ENCODE measurements at places on chromosomes 16 and 17. TPM values are rescaled to one million over a fixed set of nuclear protein-coding genes. Genes with fewer than 3 reads are reported as not detected.
A peak's percentile ranks its signal among the peaks of the same experiment; 100 is the strongest.

GCGR gene
- total RNA-seq = not detected

CCL18 gene
- not detected for total RNA-seq

CSH1 gene
- total RNA-seq = not detected

PYDC1 gene
- not detected for total RNA-seq

TVP23A gene
- total RNA-seq = not detected

ABCC12 gene
- not detected for total RNA-seq

FBXW10B gene
- total RNA-seq = 4.2 TPM

SNAI3 gene
- total RNA-seq = not detected

- DNase-seq = no peak
Observed at GRCh38 chr17:73856556-73856955, 212.3 kb upstream of the SDK2 start.

GRCh38 chr17:49393491-49394255 lies 21.0 kb downstream of the PHB1 start:
- DNase-seq = no peak

- no peak for DNase-seq
Observed at GRCh38 chr16:70739389-70739788, 53.5 kb upstream of the MTSS2 start.

GRCh38 chr17:67449845-67450755 lies 73.0 kb downstream of the PITPNC1 start:
- DNase-seq = no peak

DNA sequence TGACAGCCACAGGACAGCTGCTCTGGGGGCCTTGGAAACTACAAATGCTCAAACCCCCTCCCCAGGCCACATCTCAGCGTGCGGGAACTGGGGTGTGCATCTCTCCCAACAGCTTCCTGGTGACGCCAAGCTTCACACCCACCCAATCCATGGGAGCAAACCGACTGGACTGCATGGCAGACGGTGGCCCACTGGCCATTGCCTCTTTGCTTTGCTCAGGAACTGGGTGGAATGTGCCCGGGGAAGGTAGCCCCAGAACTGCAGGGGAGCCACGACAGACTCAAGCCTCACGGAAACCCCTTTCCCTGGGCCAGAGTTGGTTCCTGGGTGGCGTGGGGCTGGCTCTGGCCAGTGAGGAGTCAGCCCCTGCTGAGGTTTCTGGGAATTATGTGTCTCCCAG lies 5.2 kb upstream of the C16orf95 start:
- DNase-seq = no peak

DNA sequence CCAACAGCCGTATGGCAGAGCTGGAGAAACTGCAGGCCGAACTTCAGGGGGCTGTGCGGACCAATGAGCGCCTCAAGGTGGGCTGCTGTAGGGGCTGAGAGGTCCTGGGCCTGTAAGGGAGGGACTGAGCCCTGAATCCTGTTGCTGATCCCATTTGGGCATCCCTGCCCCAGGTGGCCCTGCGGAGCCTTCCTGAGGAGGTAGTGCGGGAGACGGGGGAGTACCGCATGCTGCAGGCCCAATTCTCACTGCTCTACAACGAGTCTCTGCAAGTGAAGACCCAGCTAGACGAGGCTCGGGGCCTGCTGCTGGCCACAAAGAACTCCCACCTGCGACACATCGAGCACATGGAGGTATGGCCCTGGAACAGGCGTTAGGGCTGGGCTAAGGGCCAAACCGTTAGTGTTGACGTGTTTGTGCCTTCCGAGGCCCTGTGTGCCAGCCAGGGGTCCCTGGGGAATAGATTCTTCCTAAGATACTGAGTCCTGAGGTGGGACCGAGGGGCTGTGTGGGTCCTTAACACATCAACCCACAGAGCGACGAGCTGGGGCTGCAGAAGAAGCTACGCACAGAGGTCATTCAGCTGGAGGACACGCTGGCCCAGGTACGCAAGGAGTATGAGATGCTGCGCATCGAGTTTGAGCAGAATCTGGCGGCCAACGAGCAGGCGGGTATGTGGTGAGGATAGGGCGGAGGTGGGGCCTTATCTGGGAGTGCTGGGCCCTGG lies 4.2 kb downstream of the RNF40 start:
- no peak for DNase-seq

GRCh38 chr17:55726440-55726839 lies 3.8 kb upstream of the TMEM100 start:
- DNase-seq = peak; percentile 65
